ENCODE measurements at places on chromosomes 12 and 14.

GRCh38 chr12:45292486-45293195, 76.7 kb downstream of the ANO6 start:
- no peak for DNase-seq

DNA sequence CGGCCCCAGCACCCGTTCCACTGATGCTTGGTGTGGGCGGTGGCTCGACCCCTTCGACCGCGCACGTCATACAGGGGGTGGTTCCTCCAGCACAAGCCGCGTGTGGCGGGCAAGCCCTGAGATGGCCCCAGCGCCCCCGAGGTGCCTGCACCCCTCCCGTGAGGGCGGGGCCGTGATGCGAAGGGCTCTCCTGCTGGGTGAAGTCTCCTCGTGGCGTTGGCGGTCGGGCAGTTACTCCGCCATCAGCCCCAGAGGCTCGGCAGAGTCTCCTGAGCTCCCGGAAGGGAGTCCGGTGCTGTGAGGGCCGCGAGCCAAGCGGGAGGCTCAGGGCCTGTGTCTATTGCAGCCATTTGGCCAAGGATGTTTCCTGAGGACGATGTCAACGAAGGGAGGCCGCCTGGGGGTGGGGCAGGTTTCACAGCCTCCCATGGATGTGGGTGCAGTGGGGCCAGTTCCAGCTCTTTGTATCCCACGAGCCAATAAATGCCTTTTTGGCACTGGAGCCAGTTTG, 78.1 kb upstream of the GALNT9 start:
- no peak for DNase-seq

- no peak for DNase-seq
Observed at GRCh38 chr12:23098110-23098509, 473.1 kb downstream of the ETNK1 start.

- no peak for DNase-seq
Observed at GRCh38 chr14:94145902-94146527, 16.6 kb upstream of the IFI27L2 start.

DNA sequence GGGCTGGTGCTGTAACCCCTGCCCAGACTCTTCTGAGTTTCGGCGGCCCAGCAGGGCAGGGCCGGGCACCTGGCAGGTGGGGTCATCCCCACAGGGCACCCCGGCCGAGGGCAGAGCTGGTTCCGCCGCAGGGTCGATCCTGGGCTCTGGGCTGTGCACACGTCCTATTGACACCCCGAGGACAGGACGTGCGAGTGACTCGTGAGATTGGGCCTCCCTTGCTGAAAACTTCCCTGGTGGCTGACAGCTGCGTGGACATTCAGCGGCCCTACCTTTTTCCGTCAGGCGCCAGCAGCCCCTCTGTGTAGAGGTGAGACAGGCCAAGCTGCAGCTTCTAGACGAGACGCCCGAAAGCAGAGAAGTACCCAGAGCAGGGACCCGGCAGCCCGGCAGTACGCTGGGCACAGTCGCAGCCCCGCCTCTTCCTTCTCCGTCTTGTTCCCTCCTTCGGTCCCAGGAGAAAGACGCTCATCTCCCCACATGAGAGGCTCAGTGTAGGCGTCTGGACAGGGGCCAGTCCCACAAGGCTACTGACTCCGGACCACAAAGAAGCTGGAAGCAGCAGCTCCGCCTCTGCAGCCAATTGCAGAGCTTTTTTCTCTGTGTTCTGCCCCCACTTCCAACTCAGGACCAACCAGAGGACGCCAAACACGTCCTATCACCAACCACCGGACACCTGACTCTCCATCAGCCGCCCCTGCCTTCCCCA, at the start of gene LRCOL1:
Gene LRCOL1, minus strand, starts transcription at position 532 of the 709 bp plus-strand sequence. CDS start 4,331 bp downstream, outside the sequence.
- DNase-seq: no peak

GRCh38 chr12:24398605-24399004, 449.1 kb upstream of the SOX5 start:
- no peak for DNase-seq

Data from activated naive CD8-positive, alpha-beta T cell treated with anti-CD3 and anti-CD28 coated beads, Interleukin-2, amount 10 ng/mL, durations not matched to agents 7 days and 5 days (primary cell).